Type B pancreatic cell (in vitro differentiated cells): ENCODE measurements at places on chromosomes 7 and 10.
A peak's percentile ranks its signal among the peaks of the same experiment; 100 is the strongest.

DNA sequence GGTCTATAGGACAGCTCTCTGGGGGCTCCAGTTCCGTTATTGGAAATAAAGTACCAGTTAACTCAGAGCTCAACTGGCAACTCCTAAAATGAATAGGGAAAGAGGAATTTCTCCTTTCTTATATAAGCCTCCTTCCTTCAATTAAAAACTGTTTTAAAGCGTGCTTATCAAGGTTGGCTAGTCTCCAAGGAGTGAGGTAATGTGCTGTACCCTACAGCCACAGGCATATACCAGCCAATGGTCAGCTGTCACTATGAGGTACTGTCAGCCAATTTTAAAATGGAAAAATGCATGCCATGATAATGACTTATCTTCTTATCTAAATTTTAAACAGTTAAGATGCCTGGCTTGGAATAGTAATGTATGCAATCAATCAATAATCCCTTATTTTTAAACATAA lies 76.2 kb downstream of the PLCE1 start:
- H3K27ac ChIP-seq: no peak overlapping the region
- no peaks in the 10 kb centered on the region for H3K4me1 ChIP-seq
- H3K27me3 ChIP-seq: peaks cover 11% of the 10 kb centered on the region

DNA sequence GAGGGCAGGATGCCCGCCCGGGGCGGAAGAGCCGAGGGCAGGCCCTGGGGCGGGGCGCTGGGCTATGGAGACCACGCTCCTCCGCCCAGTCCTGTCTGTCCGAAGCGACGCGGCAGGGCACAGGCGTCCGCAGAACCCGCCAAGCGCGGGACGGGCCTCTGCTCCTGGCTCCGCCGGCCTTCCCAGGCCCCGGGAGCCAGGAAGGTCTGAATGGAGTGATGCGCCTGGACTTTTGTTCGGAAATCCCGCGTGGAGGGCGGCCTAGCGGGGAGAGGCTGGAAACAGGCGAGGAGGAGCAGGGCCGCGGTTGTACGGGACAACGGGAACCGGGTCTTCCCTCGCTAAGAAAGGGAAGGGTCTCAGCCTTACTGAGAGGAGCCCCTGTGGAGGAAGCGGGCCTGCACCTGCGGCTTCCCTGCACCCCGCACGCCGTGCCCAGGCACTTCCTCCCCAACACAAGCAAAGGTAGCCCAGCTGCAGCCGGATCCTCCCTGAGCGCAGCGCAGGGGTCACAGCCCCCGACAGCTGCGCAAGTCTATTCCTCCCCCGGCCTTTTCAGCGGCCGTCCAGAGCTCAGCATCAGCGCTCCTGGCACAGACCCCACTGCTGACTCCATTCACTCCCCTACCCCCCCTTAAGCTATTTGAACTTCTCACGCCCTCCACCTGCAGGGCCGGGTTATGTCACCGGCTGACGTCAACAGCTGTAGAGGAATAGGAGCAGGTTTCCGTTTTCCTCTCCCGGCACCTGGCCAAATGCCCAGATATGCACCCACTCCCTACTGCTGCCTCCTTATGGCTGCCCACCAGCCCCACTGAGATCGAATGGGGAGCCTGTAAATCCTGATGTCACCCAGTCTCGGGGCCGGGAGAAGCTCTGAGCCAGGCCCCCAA lies 143.2 kb upstream of the RET start:
- H3K4me3 ChIP-seq: peak overlapping the region; percentile 80
- peaks cover 4% of the 10 kb centered on the region for H3K4me1 ChIP-seq

GRCh38 chr10:75694269-75694668 lies 262.8 kb downstream of the LRMDA start:
- peaks cover 20% of the 10 kb centered on the region for H3K4me1 ChIP-seq
- H3K36me3 ChIP-seq: no peaks in the 10 kb centered on the region
- peaks cover 43% of the 10 kb centered on the region for H3K27me3 ChIP-seq
- DNase-seq: no peak

- H3K4me1 ChIP-seq: peaks cover 31% of the 10 kb centered on the region
- no peaks in the 10 kb centered on the region for H3K27me3 ChIP-seq
- H3K4me3 ChIP-seq: no peak overlapping the region
- H3K36me3 ChIP-seq: peaks cover 14% of the 10 kb centered on the region
- no peak for DNase-seq
- H3K27ac ChIP-seq: peak overlapping the region; percentile 52
Observed at GRCh38 chr7:75969182-75969581, 25.2 kb downstream of the TMEM120A start.

DNA sequence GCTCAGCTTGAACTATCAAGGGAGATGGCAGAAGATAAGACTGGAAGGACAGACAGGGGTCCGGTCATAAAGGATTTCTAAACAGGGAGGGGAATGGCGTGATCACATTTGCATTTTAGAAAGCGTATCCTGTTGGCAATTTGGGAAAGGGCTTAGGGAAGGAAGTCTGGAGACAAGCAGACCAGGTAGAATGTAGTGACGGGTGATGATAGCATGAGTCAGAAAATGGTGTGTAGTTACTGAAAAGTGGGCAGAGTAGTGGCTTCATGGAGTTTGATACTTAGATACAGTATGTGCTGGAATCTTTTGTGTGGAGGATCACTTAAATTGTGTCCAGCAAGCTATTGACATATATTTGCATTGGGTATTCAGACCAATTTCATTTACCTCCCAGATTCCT lies 61.2 kb downstream of the LRGUK start:
- H3K4me1 ChIP-seq: peaks cover 4% of the 10 kb centered on the region
- H3K27ac ChIP-seq: no peak overlapping the region

GRCh38 chr7:44769776-44770294 lies 21.2 kb downstream of the ZMIZ2 start:
- H3K4me1 ChIP-seq: peaks cover 22% of the 10 kb centered on the region
- H3K36me3 ChIP-seq: peaks cover 3% of the 10 kb centered on the region
- DNase-seq: no peak
- no peak overlapping the region for H3K4me3 ChIP-seq

GRCh38 chr10:94546049-94546900 lies 687 bp downstream of the HELLS start:
- peaks cover 4% of the 10 kb centered on the region for H3K36me3 ChIP-seq
- H3K4me3 ChIP-seq: peak overlapping the region; percentile 98
- H3K4me1 ChIP-seq: peaks cover 20% of the 10 kb centered on the region
- no peak for DNase-seq
- no peaks in the 10 kb centered on the region for H3K27me3 ChIP-seq
- peak overlapping the region; percentile 92 for H3K27ac ChIP-seq

DNA sequence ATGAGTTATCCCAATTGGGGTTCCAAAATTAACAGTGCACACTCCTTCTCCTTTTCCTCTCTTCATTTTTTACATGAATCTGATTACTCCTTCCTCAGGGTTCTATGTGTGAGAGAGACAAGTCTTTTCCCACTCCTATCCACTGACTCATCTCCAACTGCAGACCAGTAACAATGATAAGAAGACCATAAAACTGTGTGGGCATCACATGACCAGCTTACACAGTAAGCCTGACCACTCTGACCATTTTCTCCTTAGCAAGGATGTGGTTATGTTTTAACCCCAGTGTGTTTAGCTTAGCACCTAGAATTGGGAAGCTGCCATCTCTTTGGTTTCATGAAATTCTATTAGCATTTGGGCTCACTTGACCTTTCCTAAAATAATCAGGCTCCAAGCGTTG lies 145.0 kb upstream of the CALCR start:
- no peak overlapping the region for H3K27ac ChIP-seq
- no peaks in the 10 kb centered on the region for H3K4me1 ChIP-seq
- peaks cover 19% of the 10 kb centered on the region for H3K27me3 ChIP-seq
- H3K36me3 ChIP-seq: no peaks in the 10 kb centered on the region
- no peak for DNase-seq
- no peak overlapping the region for H3K4me3 ChIP-seq

- no peaks in the 10 kb centered on the region for H3K36me3 ChIP-seq
- no peaks in the 10 kb centered on the region for H3K4me1 ChIP-seq
- peaks cover 33% of the 10 kb centered on the region for H3K27me3 ChIP-seq
- H3K27ac ChIP-seq: no peak overlapping the region
- H3K4me3 ChIP-seq: no peak overlapping the region
- DNase-seq: no peak
Observed at GRCh38 chr10:131018886-131019500, 292.5 kb downstream of the TCERG1L start.

DNA sequence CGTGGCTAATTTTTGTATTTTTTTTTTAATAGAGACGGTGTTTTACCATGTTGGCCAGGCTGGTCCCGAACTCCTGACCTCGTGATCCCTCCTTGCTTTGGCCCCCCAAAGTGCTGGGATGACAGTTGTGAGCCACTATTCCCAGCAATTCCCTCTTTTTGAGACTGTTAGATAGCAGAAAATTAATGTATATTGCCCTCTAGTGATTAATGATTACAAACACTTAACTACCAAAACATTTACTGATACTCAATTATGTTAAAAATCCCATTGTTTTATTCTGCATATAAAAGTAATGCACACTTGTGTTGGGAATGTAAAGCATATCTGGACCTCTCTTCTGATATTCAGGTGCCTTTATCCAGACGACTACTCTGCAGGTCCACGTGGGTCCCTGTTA lies 41.2 kb upstream of the COBL start:
- H3K27me3 ChIP-seq: no peaks in the 10 kb centered on the region
- H3K4me3 ChIP-seq: no peak overlapping the region
- peaks cover 6% of the 10 kb centered on the region for H3K4me1 ChIP-seq
- no peaks in the 10 kb centered on the region for H3K36me3 ChIP-seq

- H3K4me1 ChIP-seq: peaks cover 12% of the 10 kb centered on the region
- H3K36me3 ChIP-seq: no peaks in the 10 kb centered on the region
- DNase-seq: peak; percentile 18
- no peak overlapping the region for H3K4me3 ChIP-seq
- H3K27ac ChIP-seq: no peak overlapping the region
Observed at GRCh38 chr7:1697499-1698125, 27.5 kb downstream of the ELFN1 start.

GRCh38 chr10:79176052-79176501 lies 107.3 kb downstream of the ZMIZ1 start:
- H3K4me3 ChIP-seq: no peak overlapping the region
- H3K27ac ChIP-seq: peak overlapping the region; percentile 26
- no peaks in the 10 kb centered on the region for H3K36me3 ChIP-seq

DNA sequence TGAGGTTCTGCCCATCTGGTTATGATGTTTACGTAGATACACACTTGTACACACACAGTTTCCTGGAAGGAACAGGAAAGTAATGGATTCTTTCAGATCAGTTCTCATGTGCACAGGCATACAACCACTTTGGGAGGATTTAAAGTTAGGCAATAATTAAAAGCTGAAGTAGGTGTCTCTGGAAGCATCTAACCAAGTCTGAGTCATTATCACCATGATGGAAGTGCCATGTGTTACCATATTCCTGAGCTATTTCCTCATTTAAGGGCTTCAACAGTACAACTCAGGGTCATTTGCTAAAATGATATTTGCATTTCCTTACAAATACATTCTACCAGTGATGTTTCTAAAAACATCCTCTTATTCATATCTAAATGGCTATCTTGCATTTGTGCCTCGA lies 41.4 kb upstream of the BET1 start:
- H3K4me3 ChIP-seq: no peak overlapping the region
- DNase-seq: no peak
- no peak overlapping the region for H3K27ac ChIP-seq
- H3K27me3 ChIP-seq: peaks cover 26% of the 10 kb centered on the region

DNA sequence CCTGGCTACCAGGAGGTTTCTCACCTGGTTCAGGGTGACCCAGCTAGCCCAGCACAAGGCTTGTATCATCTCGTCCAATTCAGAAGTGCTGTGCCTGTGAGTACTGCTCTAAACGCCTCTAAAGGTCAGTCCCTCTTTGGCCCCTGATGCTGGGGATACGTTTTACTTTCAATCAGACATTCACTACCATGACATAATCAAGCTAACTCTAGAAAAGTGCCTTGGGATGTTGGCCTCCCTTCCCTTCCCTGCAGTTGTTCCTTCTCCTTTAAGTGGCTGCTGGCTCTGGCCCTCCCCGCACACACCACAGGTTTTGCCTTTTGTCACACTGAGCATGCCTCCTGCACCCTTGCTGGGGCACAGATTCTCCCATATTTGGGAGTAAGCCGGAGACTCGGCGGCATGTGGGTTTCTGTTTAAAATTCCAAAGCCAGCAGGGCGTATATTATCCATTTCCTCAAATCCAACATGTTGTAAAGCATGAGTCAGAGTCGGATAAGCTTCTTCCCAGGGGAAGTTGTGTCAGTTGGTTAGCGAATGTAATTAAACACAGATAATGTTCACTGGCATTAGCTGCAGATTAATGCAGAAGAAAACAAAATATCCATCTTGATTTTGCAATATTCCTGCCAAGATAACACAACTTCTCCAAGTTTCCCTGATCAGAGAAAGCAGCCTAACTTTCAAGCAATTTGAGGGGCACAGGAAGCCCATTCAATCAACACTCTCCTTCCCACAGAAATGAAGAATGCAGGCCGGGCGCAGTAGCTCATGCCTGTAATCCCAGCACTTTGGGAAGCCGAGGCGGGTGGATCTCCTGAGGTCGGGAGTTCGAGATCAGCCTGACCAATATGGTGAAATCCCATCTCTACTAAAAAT lies 31.8 kb upstream of the VCL start:
- no peaks in the 10 kb centered on the region for H3K27me3 ChIP-seq
- no peaks in the 10 kb centered on the region for H3K36me3 ChIP-seq
- H3K4me3 ChIP-seq: peak overlapping the region; percentile 81
- peaks cover 32% of the 10 kb centered on the region for H3K4me1 ChIP-seq

DNA sequence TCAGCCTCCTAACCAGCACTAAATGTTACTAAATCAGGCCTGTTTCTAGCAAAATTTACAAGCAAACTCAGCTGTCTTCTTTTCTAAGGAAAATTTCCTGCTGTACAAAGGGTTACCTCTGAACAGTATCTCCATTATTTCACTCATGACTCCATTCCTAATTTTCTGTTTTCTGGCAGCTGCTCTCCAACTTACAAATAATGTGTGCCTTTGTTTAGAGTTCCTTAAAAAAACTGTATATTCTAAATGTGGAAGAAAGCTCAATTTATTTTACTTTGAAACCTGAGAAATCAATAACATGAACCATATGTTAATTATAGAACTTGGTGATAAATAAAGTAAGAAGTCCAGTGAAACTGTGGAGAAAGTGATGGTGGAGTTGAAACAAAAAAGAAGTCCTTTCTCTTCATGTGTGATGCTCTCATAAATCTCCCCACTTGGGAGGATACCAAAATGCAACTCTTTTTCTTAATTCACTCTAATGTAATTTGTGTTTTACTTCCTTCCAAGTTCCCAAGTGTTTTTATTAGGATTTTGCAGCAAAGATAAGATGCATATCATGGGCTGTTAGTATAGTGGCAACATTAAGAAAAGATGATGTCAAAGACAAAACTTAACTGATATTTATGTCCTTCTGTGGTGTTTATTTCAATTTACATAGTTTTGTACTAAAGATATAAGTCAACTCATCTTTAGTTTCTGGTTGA lies 74.8 kb downstream of the CDK6 start:
- H3K4me3 ChIP-seq: no peak overlapping the region
- no peaks in the 10 kb centered on the region for H3K27me3 ChIP-seq
- no peak overlapping the region for H3K27ac ChIP-seq
- no peak for DNase-seq
- peaks cover 24% of the 10 kb centered on the region for H3K36me3 ChIP-seq

GRCh38 chr10:14040787-14041631 lies 289.7 kb downstream of the FRMD4A start:
- H3K4me1 ChIP-seq: peaks cover 14% of the 10 kb centered on the region
- no peaks in the 10 kb centered on the region for H3K27me3 ChIP-seq
- H3K36me3 ChIP-seq: no peaks in the 10 kb centered on the region
- H3K27ac ChIP-seq: peak overlapping the region; percentile 29

GRCh38 chr7:132092106-132092505 lies 484.2 kb downstream of the PLXNA4 start:
- no peak overlapping the region for H3K4me3 ChIP-seq
- no peaks in the 10 kb centered on the region for H3K36me3 ChIP-seq
- no peaks in the 10 kb centered on the region for H3K4me1 ChIP-seq
- peaks cover 14% of the 10 kb centered on the region for H3K27me3 ChIP-seq
- DNase-seq: no peak
- H3K27ac ChIP-seq: no peak overlapping the region
